ENCODE measurements at places on chromosomes 13 and 19.

DNA sequence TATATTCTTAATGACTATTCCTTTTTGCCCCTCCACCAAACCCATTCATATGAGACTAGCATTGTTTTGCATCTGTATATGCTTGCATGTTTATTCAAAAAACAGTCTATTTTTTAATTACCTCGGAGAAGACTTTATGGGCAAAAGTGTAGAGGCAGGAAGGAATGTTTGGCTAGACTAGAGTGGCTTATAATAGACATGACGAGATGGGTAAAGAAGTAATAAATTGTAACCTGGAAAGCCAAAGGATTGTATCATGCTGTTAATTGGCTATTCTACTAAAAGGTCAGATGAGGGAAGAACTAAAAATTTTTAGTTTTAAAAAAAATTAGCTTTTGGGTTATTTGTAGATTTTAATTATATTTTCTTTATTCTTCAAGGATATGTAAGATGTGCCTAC lies 91.1 kb downstream of the FNDC3A start:
- no peak for DNase-seq

- DNase-seq = no peak
Observed at GRCh38 chr19:55677572-55678028, 2.6 kb downstream of the EPN1 start.

DNA sequence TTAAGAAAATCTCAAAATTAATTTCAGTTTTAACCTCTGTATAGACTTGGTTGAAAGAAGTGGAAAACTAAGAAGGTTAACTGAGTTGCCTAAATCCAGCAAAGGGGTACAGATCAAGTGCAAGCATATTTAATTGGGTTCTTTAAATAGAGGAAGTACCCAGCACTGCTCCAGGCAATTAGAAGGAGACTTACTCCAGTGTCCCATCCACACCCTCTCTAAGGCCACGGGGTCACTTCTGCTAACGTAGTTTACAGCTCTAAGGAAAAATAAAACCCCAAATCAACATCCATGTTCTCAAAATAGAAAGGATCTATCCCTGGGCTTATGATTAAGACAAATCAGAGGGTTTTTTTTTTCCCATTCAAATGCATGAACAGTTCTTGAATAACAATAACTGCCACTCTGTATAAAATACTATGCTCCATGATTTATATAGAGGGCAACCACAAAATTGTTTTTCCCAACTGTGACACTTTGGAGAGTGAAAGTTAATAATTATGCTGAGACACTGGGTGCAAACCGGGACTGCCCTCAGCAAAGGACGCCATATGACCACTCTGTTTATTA lies 4.6 kb downstream of the FRY start:
- DNase-seq = no peak

- DNase-seq = no peak
Observed at GRCh38 chr13:44397766-44398223, 24.2 kb downstream of the SERP2 start.

- DNase-seq = no peak
Observed at GRCh38 chr13:90717451-90717936, 630.0 kb upstream of the MIR17HG start.

GRCh38 chr13:18739310-18739709 lies 442.3 kb downstream of the TUBA3C start:
- DNase-seq = no peak

- DNase-seq = no peak
Observed at GRCh38 chr13:51728972-51729371, 75.0 kb downstream of the DHRS12 start.

DNA sequence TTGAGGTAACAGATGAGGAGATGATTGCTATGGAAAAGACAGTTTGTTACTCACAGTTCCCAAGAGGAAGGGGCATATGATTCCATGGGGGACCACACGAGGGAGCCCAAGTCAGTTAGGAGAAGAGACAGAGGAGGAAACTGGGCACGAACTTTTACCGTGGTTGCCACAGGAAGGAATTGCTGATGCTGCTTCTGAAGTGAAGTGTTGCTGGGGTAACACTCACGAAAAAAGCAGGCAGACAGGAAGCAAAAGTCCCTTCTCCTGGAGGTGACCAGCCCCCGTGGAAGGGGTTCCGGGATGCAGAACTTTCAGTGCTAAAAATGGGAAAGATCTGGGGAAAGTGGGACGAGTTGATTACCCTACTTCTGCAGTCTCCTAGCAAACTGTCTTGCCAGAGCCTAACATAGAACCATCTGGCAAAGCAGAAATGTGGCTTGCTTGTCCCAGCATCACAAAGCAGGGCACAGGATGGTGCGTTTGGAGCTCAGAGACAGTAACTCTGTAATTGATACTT lies 35.4 kb upstream of the MAP3K10 start:
- no peak for DNase-seq

GRCh38 chr13:77429320-77430142 lies 102.6 kb upstream of the MYCBP2 start:
- no peak for DNase-seq

- no peak for DNase-seq
Observed at GRCh38 chr19:20423381-20424197, 142.0 kb downstream of the ZNF737 start.

GRCh38 chr19:18007044-18007916 lies 690 bp upstream of the ARRDC2 start:
- DNase-seq = no peak

DNA sequence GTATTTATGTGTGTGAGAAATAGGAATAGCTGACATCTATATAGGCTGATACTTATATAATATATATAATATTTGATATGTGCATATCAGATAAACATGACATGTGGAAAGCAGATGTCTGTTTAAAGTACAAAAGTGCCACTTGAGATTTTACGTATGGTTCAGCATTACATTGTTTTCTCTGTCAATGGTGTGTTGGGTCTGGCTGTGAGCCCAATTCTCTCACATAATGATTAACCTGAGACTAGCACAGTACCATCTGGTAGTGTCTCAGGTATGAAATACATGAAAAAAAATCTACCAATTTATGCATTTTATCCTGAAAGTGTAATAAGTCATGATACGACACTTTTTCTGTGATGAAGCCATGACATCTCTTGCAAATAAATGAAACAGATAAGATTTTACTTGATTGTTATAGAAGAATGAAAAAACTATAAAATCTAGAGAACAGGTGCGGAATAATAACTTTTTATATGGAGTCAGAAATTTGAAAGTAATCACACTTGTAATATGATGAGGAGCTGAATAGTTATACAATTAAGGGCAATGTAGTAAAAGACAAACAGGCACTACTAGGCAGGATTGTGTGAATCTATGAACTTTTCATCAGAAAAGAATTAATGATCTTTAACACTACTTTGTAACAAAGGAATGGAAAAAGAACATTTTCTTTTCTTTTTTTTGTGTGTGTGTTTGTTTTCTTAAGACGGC lies 1405.0 kb downstream of the OLFM4 start:
- peak; percentile 6 for DNase-seq

DNA sequence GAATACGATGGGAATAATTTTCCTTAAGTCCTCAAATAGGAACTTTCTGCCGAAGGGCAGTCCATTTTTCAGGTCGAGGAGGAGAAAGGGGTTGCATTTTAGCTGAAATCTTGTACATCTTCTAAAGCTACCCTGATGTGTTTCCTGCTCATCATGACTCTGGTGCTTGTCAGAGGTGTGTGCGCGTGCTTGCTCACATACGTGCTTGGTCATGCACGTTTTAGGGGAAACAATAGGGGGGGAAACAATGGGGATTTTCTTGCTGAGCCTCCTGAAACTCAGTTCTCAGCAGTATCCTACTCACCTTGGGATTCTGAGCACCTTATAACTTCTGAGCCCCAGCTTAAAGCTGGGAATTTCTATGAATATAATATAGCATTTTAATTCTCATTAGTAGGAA lies 44.7 kb downstream of the TM9SF2 start:
- DNase-seq = no peak

DNA sequence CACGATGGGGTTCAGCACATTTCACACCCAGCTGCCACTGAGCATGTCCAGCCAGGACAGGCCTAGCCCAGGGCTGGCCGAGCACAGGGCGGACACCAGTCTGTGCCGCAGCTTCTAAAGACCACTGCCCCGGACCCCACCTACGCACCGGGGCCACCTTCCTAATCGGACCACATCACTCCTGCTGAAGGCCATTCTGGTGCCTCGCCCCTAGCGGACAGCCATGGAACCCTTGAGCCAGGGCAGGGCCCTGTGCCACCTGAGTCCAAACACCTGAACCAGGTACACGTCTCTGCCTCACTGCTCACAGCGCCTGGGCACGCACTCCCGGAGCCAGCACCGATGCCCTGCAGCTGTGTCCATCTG lies 8.4 kb upstream of the C13orf46 start:
- DNase-seq = no peak

- DNase-seq = no peak
Observed at GRCh38 chr19:36685835-36686234, 1.6 kb upstream of the ZNF567 start.

All from NCI-H1436 treated with DMSO at 0.1 percent for 48 hours (cell line).